Activated CD4-positive, alpha-beta memory T cell treated with anti-CD3 and anti-CD28 coated beads, Interleukin-2, amount 10 ng/mL, durations not matched to agents 7 days and 5 days (primary cell): ENCODE measurements at places on chromosomes 16 and 17.

- DNase-seq, result peak; percentile 92
These were observed 20.1 kb downstream of the CD7 start for GRCh38 chr17:82297280-82297713.

- no peak for DNase-seq
These were observed 18.8 kb downstream of the MAP1LC3B start for GRCh38 chr16:87410968-87411367.

- DNase-seq, result no peak
These were observed 28.2 kb downstream of the ZNF652 start for GRCh38 chr17:49333804-49334203.

DNA sequence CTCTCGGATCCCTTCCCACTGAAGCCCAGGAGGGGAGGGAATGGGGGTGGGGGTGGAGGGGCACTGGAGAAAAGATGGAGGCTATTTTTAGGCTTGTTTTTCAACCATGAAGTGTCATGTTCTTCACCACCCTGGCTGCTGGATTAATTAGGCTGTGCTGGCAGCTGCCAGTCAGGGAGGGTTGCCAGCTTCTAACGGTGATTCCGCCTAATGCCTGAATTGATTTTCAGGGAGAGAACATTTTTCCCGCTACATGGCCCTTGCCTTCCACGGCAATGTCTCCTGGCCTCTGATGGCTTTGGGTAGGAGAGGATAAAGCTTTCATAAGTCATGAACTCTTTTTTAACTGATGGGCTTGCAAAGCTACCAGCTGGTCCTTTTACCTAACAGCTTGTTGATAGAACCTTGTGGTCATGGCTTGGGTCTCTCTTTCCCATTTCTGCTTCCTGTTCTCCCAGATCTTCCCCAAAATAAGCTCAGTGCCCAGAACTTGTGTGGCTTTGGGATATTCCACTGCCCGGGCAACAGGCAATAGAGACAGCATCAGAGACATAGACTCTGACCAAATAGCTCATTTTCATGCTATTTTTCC is 167.4 kb downstream of the PITPNC1 start:
- DNase-seq, result no peak
